ENCODE measurements at places on chromosomes 6 and 20.

- peak within 1 kb of the TSS; percentile 60 for H3K4me3 ChIP-seq
- H3K36me3 ChIP-seq = no peaks in the 10 kb centered on the region
- peak; percentile 95 for DNase-seq
- no peak within 1 kb of the TSS for H3K27ac ChIP-seq
- peaks cover 5% of the 10 kb centered on the region for H3K27me3 ChIP-seq
- peaks cover 29% of the 10 kb centered on the region for H3K4me1 ChIP-seq
Observed at GRCh38 chr20:51022803-51023616, at the start of gene KCNG1. Gene KCNG1, minus strand, starts transcription at chr20:51023107. Its CDS starts 12,769 bp downstream, at chr20:51010338.

GRCh38 chr6:111159633-111160032, 72.3 kb downstream of the SLC16A10 start:
- H3K27me3 ChIP-seq = no peaks in the 10 kb centered on the region
- no peak for DNase-seq
- H3K27ac ChIP-seq = no peak overlapping the region
- no peak overlapping the region for H3K4me3 ChIP-seq

- peaks cover 17% of the 10 kb centered on the region for H3K27me3 ChIP-seq
- H3K27ac ChIP-seq = no peak overlapping the region
- H3K36me3 ChIP-seq = no peaks in the 10 kb centered on the region
- H3K4me3 ChIP-seq = no peak overlapping the region
- H3K4me1 ChIP-seq = no peaks in the 10 kb centered on the region
Observed at GRCh38 chr6:170279977-170280688, 10.7 kb downstream of the DLL1 start.

DNA sequence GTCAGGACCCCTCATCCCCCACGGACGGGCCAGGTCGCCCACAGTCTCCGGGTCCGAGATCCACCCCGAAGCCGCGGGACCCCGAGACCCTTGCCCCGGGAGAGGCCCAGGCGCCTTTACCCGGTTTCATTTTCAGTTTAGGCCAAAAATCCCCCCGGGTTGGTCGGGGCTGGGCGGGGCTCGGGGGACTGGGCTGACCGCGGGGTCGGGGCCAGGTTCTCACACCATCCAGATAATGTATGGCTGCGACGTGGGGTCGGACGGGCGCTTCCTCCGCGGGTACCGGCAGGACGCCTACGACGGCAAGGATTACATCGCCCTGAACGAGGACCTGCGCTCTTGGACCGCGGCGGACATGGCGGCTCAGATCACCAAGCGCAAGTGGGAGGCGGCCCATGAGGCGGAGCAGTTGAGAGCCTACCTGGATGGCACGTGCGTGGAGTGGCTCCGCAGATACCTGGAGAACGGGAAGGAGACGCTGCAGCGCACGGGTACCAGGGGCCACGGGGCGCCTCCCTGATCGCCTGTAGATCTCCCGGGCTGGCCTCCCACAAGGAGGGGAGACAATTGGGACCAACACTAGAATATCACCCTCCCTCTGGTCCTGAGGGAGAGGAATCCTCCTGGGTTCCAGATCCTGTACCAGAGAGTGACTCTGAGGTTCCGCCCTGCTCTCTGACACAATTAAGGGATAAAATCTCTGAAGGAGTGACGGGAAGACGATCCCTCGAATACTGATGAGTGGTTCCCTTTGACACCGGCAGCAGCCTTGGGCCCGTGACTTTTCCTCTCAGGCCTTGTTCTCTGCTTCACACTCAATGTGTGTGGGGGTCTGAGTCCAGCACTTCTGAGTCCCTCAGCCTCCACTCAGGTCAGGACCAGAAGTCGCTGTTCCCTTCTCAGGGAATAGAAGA, 978 bp downstream of the HLA-A start:
- H3K27ac ChIP-seq = no peak overlapping the region
- H3K36me3 ChIP-seq = no peaks in the 10 kb centered on the region
- H3K4me1 ChIP-seq = no peaks in the 10 kb centered on the region
- no peak for DNase-seq
- H3K4me3 ChIP-seq = peak overlapping the region; percentile 65

DNA sequence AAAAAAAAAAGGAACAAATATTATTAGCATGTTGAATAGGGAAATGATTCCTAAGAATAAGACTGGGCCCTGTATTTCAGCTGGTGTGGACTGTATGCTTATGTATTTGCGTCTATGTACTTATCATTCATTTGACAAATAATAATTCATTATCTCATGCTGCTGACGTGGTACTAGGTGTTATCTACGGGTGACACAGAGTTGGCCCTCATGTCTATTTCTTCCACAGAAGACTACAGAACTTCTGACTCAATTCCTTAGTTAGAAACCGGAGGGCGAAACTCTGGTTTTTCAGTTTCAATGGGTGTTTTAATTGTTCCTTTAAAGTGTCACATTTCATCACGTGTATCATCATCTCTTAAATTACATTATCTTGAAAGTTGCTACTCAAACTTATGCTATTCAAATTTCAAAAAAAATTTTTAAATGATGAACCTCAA, 305.9 kb downstream of the CLIC5 start:
- H3K4me3 ChIP-seq = no peak overlapping the region
- H3K4me1 ChIP-seq = no peaks in the 10 kb centered on the region
- DNase-seq = peak; percentile 70
- H3K36me3 ChIP-seq = no peaks in the 10 kb centered on the region

GRCh38 chr20:7714549-7714948, 225.7 kb downstream of the HAO1 start:
- H3K36me3 ChIP-seq = no peaks in the 10 kb centered on the region
- no peak for DNase-seq
- H3K4me1 ChIP-seq = no peaks in the 10 kb centered on the region
- H3K27me3 ChIP-seq = no peaks in the 10 kb centered on the region
- no peak overlapping the region for H3K27ac ChIP-seq
- H3K4me3 ChIP-seq = no peak overlapping the region

GRCh38 chr6:109174916-109175315, 79.6 kb downstream of the CEP57L1 start:
- no peak for DNase-seq
- no peaks in the 10 kb centered on the region for H3K27me3 ChIP-seq
- H3K4me1 ChIP-seq = no peaks in the 10 kb centered on the region

GRCh38 chr20:39234520-39235095, 272.5 kb downstream of the DHX35 start:
- H3K36me3 ChIP-seq = no peaks in the 10 kb centered on the region
- DNase-seq = no peak
- H3K27ac ChIP-seq = no peak overlapping the region
- no peak overlapping the region for H3K4me3 ChIP-seq

- H3K27ac ChIP-seq = no peak overlapping the region
- no peak overlapping the region for H3K4me3 ChIP-seq
- DNase-seq = no peak
- no peaks in the 10 kb centered on the region for H3K4me1 ChIP-seq
- no peaks in the 10 kb centered on the region for H3K36me3 ChIP-seq
Observed at GRCh38 chr6:84309336-84309735, 81.9 kb upstream of the CEP162 start.

DNA sequence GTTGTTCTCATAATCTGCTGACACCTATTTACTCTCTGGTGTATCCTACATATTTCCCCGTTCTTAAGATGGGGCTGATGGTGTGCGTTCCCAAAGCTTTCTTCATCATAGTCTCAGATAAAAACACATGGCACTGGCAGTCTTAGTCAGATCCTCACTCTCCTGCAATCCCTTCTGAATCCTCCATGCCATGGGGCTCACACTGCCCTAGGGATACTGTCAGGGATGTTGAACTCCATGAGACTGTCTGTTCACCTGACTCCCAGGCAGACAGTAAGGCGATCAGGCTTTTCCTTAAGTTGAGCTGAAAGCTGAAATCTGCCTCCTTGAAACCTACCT, 76.0 kb downstream of the SLX4IP start:
- H3K36me3 ChIP-seq = no peaks in the 10 kb centered on the region
- no peak for DNase-seq
- no peaks in the 10 kb centered on the region for H3K27me3 ChIP-seq
- no peak overlapping the region for H3K4me3 ChIP-seq

DNA sequence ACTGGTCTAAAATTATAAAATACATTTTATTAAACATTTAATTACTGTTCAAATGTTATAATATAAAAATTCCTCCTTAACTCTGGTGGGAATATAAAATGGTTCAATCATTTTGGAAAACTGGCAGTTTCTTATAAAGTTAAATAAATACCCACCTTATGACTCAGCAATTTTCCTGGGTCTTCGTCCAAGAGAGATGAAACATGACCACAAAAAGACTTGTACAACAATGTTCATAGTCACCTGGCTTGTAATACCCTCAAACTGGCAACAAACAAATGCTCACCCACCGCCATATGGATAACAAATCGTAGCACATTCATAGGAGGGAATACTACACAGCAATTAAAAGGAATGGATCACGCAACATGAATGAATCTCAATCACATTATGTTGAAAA, 66.0 kb upstream of the RIN2 start:
- H3K4me3 ChIP-seq = no peak overlapping the region
- peaks cover 19% of the 10 kb centered on the region for H3K4me1 ChIP-seq
- H3K36me3 ChIP-seq = no peaks in the 10 kb centered on the region
- H3K27ac ChIP-seq = no peak overlapping the region

DNA sequence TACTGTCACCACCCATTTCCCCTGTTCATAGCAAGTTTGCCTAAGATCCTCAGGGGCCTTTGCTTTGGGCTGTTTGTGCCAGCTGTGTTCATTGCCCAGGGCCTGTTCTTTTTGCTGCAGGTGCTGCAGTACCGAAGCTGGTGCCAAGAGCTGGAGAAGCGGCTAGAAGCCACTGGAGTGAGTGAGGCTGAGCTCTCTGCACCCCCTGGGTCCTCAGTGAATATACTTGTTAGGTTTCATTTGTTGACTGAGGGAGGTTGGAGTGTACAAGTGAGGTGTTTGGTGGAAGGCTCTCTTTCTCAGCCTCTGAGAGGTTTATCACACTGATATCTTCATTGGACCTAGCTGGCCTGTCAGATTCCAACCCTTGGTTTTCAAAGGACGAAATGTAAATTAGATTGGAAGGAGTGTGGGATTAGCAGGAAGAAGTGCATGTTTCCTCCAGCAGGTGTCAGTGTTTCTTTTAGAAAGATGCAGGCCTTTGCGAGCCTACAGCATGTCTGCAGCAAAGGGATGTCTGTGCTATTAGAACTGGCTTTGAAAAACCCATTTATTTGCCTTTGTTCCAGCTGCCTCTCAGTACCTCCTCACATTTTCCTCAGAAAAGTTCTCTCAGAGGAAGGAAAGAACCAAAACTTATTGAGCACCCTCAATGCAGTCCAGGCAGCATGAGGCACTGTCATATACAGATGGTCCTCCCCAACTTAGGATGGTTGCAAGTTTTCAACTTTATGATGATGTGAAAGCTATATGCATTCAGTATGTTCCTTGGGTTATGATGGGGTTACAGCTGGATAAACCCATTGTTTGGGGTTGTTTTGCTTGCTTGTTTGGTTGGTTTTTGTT, 8.3 kb downstream of the CEP250 start:
- no peaks in the 10 kb centered on the region for H3K27me3 ChIP-seq
- no peak overlapping the region for H3K27ac ChIP-seq
- H3K4me3 ChIP-seq = no peak overlapping the region
- H3K36me3 ChIP-seq = peaks cover 23% of the 10 kb centered on the region
- DNase-seq = peak; percentile 81
- peaks cover 9% of the 10 kb centered on the region for H3K4me1 ChIP-seq
